ENCODE measurements at places on chromosomes 6 and 20. TPM values are rescaled to one million over a fixed set of nuclear protein-coding genes. Genes with fewer than 3 reads are reported as not detected.

- peak; percentile 76 for DNase-seq
Observed at GRCh38 chr6:116492331-116493067, 18.9 kb upstream of the CALHM5 start.

GRCh38 chr20:8094415-8094818 is 37.6 kb upstream of the PLCB1 start:
- DNase-seq, result peak; percentile 97

- DNase-seq, result no peak
Observed at GRCh38 chr6:109253366-109253765, 128.9 kb downstream of the CD164 start.

DNA sequence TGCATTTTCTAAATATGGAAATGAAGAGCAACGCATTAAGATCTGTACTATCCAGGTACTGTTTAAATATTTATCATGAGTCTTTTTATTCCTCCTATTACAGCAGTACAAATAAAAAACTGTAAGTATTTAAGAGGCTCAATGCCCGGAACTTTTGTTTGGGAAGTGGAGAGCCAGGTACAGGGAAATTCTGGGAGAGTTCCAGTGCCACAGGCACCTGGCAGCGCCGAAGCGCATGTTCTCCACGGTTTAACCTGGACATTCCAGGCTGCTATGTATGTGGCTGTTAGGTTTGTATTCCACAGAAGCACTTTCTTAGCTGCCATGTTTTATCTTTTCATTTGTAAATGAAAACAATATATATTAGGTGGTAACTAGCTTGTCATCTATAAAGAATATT is 81.7 kb downstream of the PREP start:
- DNase-seq, result no peak

PKIB gene
- total RNA-seq, result 0.57 TPM

COL12A1 gene
- total RNA-seq, result 342 TPM

DAAM2 gene
- 3.4 TPM for total RNA-seq

VNN1 gene
- 0.33 TPM for total RNA-seq

RAET1G gene
- 0.82 TPM for total RNA-seq

MYLK4 gene
- total RNA-seq, result 0.98 TPM

CST2 gene
- not detected for total RNA-seq

NKAPL gene
- 1.9 TPM for total RNA-seq

DDR1 gene
- 41.9 TPM for total RNA-seq

- no peak for DNase-seq
Observed at GRCh38 chr6:130693944-130694343, 133.3 kb upstream of the SMLR1 start.

EHMT2 gene
- total RNA-seq, result 62.0 TPM

SPDEF gene
- total RNA-seq, result not detected

MTO1 gene
- total RNA-seq, result 33.5 TPM

- peak; percentile 12 for DNase-seq
Observed at GRCh38 chr20:2798814-2799213, 1.6 kb downstream of the CPXM1 start.

SPATA25 gene
- total RNA-seq, result 2.1 TPM

NELFE gene
- total RNA-seq, result 36.6 TPM

GRCh38 chr20:63848003-63848911 is 13.0 kb upstream of the ABHD16B start:
- no peak for DNase-seq

ARMH2 gene
- not detected for total RNA-seq

DNA sequence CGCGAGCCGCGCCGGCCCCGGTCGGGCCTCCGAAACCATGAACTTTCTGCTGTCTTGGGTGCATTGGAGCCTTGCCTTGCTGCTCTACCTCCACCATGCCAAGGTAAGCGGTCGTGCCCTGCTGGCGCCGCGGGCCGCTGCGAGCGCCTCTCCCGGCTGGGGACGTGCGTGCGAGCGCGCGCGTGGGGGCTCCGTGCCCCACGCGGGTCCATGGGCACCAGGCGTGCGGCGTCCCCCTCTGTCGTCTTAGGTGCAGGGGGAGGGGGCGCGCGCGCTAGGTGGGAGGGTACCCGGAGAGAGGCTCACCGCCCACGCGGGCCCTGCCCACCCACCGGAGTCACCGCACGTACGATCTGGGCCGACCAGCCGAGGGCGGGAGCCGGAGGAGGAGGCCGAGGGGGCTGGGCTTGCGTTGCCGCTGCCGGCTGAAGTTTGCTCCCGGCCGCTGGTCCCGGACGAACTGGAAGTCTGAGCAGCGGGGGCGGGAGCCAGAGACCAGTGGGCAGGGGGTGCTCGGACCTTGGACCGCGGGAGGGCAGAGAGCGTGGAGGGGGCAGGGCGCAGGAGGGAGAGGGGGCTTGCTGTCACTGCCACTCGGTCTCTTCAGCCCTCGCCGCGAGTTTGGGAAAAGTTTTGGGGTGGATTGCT is 1.3 kb downstream of the VEGFA start:
- peak; percentile 46 for DNase-seq

CAPN11 gene
- total RNA-seq, result not detected

LAMA5 gene
- total RNA-seq, result 5.6 TPM

GRCh38 chr6:70886071-70886470 is 70.8 kb downstream of the B3GAT2 start:
- no peak for DNase-seq

DNA sequence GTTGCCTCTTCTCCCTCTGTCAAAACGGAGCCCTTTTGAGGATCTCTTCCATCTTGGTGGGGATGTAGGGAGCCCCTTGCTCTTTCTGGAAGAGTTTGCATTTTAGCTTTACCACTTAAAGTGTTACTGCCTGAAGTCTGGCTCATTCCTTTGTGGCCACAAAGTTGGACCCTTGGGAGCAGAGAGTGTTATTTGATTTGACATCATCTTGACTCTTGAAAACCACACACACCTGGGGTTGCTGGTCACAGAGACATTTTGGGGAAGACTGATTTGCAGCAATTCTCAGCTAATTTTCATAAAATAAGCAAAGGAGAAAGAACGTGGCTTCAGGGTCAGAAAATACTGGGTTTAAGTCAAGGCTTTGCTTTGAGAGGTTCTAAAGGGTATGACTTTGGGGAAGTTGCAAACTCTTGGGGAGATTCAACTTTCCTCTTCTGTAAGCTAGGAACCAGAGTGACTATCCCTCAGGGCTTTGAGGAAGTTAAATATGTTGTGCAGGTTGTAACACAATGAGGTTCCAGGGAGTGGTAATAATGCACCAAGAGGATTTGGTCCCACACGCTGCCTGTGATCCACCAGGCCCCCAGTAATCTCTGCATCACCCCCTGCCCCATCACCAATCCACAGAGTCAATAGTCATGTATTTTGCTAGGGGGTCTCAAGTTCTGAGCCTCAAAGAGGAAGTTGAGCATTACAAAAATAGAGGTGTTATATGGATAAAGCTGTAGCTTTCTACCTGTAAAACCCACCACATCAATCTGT is 141.6 kb upstream of the SLC24A3 start:
- no peak for DNase-seq

- DNase-seq, result no peak
Observed at GRCh38 chr20:19566226-19566945, 191.7 kb upstream of the RIN2 start.

HCRTR2 gene
- not detected for total RNA-seq

DNA sequence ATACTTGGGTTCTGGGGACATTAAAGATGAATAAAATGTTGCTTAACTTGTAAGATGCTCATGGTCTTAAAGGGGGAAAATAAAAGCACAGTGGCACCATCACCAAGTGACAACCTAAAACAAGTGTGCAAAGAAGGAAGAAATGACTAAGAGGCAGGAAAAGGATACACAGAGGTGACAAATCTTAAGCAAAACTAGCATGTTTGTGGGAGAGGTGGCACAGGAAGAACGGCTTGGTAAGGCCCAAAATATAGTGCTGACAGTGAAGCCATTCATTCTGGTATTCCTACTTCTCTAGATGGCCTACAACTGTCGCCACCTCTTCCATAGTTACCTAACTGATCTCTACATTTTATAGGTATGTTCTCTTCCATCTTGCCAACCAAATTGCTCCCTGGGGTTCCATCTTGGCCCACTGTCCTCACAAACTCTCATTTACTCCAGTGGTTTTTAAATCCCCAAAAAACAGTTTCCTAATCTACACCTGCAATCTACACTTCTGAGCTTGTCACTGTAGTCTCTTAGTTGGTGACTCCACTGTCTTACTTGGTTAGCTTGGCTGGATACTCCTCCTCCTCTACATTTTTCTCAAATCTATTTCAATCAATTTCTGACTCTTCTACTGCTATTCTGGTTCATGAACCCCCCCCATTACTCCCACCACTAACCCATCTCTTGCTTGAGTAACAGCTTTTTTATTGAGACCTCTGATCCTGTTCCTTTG is 33.5 kb downstream of the FAM8A1 start:
- DNase-seq, result no peak

- no peak for DNase-seq
Observed at GRCh38 chr20:57751411-57751810, 41.6 kb upstream of the PMEPA1 start.

GRCh38 chr6:75424618-75425548 is 68.7 kb downstream of the FILIP1 start:
- no peak for DNase-seq

SAMD3 gene
- 9.1 TPM for total RNA-seq

TOX2 gene
- 5.2 TPM for total RNA-seq

DNA sequence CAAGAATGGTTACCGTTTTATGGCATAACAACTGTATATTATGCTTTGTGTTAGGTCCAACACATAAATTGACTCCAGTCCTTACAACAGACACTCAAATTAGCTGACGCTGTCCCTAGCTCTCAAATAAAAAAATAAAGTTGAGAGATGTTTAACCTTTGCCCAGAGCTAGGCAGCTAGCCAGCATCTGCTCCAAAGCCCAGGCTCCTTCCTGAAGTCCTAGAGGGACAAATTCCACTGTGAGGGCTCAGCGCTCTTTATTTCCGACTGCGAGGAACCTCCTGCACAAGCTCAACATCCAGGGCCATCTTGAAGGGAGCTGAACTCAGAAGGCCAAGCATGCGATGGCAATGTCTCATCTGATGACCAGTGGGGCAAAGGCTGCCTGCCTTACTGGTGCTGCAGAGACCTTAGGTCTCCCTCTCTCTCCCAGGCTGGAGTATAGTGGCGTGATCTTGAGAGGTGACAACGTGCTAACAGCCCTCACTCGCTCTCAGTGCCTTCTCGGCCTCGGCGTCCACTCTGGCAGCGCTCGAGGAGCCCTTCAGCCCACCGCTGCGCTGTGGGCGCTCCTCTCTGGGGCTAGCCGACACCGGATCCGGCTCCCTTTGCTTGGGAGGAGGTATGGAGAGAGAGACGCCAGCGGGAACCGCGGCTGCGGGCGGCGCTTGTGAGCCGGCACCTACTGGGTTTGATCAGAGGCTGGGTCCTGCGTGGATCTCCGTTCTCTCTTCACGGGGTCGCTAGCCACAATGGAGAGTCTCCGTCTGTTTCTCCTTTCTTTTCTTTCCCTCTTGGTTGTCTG is 24.7 kb upstream of the GFOD1 start:
- DNase-seq, result no peak

MYB gene
- 0.54 TPM for total RNA-seq

- DNase-seq, result no peak
Observed at GRCh38 chr6:168540713-168541291, 99.8 kb downstream of the SMOC2 start.

- DNase-seq, result no peak
Observed at GRCh38 chr6:166687879-166688205, 60.8 kb upstream of the RPS6KA2 start.

GRCh38 chr6:163738725-163739407 is 324.3 kb downstream of the QKI start:
- no peak for DNase-seq

CD83 gene
- 2.9 TPM for total RNA-seq

GRCh38 chr6:147759093-147759492 is 250.6 kb downstream of the SAMD5 start:
- DNase-seq, result no peak

DNA sequence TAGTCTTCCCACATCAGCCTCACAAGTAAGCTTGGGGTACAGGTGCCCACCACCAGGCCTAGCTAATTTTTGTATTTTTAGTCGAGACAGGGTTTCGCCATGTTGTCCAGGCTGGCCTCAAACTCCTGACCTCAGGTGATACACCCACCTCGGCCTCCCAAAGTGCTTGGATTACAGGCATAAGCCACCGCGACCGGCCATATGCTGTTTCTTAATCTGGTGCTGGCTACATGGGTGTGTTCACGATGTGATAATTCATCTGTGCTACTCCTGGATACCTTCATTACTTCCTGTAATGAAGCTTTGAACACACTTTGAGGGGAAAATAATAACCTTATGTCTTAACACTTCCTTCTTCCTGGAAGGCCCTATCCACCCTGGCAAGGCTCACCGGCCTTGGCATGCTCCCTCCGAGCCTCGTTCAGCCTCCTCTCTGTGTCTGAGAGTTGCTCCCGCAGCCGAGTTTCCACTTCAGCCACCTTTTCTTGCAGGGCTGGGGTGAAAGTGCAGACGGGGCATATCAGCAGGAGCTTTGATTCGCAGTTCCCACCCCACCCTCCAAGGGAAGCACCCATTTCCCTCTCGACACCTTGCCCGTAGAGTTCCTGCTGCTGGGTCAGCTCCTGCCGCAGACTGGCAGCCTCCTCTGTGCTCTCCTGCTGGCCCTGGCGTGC is 5.6 kb upstream of the PSORS1C2 start:
- DNase-seq, result no peak

PPIL6 gene
- 0.65 TPM for total RNA-seq

COQ3 gene
- 8.9 TPM for total RNA-seq

DNA sequence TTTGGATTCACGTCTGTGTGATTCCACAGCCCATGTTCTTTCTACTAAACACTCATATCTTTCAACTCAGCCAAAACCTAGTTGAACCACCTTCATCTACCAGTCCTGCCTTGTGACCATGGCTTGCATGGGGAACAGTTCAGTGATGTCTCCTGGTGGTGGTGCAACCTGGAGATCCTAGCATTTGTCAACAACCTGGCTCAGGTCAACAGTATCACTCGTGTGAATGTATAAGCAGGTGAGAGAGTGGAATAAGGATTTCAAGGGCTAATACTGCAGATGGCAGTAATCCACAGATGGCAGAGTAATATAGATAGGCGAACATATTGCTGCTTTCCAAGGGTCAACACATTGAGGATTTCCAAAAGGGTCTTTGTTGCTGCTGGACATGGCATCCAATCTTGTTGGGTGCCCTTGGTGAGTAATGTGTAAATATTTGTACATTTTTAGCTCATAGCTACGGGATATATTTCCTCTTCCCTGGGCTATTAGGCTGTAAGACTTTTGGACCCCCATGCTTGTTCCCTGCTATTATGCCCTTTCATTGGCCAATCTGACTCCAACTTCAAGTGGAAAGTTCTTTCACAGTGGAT is 13.4 kb downstream of the PBOV1 start:
- DNase-seq, result no peak

GRCh38 chr20:56859039-56859800 is 230.1 kb downstream of the TFAP2C start:
- DNase-seq, result no peak
